ENCODE measurements at places on chromosomes 7 and 10.

DNA sequence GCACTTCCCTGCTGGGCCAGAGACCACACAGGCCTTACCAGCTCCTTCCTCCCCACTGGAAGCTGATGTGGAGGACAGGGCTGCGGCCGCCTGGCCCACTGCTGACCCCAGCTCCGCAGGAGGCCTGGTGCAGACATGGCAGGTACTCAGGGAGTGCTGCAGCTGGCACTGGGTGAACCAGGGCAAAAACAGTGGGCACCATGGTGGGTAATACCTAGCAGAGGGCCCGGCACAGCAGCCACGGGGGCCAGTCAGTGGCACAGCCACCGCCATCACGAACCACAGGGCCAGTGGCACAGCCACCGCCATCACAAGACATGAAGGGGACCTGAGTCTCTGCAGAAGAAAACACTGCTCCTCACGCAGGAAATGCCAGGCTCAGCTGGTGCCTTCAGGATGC is 152.6 kb upstream of the PPP2R2D start:
- DNase-seq, result no peak

GRCh38 chr7:15625466-15625865 is 61.0 kb downstream of the MEOX2 start:
- DNase-seq, result no peak

DNA sequence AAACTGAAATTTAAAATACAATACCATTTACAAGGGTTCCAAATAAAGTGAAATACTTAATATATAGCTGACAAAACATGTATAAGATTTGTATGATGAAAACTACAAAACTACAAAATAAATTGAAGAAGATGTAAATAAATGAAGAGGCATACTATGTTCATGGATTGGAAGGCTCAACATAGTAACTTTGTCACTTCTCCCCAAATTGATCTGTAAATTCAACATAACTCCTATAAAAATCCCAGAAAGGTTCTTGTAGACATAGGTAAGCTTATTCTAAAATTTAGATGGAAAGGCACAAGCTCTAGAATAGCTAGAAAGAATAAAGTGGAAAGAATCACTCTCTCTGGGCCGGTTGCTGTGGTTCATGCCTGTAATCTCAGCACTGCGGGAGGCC is 24.2 kb upstream of the NFKB2 start:
- DNase-seq, result no peak

GRCh38 chr7:69906283-69906995 is 308.2 kb downstream of the AUTS2 start:
- DNase-seq, result no peak

DNA sequence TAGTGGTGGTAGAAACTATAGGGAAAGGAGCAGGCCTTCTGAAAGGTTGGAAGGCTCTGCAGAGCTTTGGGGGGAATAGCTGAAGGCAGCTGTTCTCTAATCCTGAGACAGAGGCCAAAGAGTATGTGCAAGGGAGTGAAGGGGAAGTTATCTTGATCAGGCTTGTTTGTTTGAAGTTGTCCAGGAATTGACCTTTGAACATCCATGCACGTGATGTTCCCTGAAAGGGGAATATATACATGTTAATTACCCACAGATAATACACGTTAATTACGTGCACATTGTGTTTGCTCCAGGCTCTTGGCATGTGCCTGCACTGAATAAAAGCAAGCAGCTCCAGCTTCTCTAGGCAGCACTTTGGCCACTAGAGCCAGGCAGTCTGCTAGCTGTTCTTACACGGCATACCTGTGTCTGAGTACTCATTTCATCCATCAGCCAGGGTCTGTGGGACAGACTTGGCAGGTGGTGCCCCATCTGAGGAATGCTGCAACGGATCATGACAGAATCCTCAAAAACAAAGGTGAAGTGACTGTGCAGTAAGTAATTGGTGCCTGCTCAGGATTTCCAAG is 18.0 kb upstream of the STARD3NL start:
- no peak for DNase-seq

DNA sequence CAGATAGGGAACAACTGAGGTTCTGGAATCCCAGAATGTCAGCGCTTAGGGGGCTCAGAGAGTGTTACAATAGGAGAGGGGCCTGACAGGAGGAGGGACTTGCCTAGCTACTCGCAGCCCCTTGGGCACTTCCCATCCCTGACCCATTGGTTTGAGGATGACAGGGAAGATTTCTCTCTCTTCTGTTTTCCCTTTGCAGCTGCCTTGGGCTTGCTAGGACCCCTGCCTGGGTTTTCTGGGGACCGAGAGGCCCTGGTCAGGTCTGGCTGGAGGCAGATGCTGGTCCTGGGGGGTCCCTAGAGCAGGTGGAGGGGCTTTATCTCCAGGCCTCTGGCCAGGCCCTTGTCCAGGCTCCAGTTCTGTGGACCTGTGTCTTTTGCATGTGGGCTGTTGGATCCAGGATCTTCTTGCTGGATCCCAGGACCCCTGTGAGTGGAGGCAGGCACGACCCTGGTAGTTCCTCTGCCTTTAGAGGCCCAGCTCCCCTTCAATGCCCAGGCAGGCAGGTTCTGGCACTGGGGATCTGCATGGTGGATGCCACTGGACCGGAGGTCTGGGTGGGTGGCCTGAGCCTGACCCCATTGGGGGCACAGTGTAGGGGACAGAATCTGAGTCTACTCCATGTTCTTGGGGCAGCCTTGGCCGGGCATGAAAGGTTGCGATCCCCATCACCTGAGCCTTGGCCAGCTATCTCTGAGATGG is 26.9 kb downstream of the RAMP3 start:
- DNase-seq, result no peak

GRCh38 chr10:86413046-86413728 is 46.6 kb upstream of the GRID1 start:
- DNase-seq, result no peak

GRCh38 chr7:44072364-44073231 is 7.2 kb upstream of the PGAM2 start:
- peak; percentile 86 for DNase-seq

- no peak for DNase-seq
These were observed 170.3 kb downstream of the TCERG1L start for GRCh38 chr10:131141207-131141606.

- no peak for DNase-seq
These were observed 716 bp downstream of the SMARCD3 start for GRCh38 chr7:151247611-151248345.

DNA sequence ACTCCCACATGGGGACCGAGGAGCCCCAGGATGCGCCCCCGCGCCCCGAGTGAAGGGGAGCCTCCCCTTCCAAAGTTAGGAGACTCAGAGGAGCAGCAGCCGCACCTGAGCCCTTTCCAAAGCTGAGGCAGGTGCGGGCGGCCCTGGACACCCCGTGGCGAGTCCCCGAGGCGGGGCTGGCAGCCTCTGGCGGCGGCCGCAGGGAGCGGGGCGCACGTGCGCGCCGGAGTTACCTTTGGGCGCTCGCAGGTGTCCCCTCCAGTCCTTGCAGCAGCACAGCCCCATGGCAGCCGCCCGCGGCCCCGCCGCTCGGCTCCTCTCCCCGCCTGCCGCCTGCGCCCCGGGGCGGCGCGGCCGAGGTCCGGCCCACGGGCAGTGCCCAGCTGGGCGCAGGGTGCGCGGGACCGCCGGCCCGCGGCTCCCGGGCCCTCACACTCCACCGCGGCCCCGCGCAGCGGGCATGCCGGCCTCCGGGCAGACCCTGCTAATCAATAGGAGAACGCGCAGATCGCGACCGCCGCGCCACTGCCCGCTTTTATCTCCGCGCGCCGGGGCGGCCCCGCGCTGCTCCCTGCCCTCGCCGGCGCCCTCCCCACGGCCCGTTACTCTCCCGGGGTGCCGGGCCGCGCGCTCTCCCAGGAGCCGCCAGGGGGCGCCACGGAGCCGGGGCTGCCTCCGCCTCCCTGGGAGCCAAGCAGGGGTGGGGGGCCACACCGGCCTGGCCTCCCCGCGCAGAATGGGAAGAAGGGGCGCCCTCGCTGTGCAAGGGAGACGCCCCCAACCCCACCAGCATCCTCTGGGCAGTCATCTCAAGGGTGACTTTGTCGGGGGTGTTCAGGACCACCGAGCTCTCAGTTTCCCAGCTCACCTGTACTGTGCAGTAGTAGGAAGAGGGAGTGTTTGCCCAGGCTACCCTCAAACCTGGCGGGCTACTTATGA is 80.8 kb downstream of the ARHGAP22 start:
- no peak for DNase-seq

- DNase-seq, result peak; percentile 35
These were observed 82.7 kb downstream of the NOC3L start for GRCh38 chr10:94279835-94280709.

- DNase-seq, result peak; percentile 55
These were observed 5.5 kb downstream of the TACC2 start for GRCh38 chr10:121994429-121994941.

GRCh38 chr10:27328946-27329345 is 88.3 kb upstream of the ACBD5 start:
- DNase-seq, result no peak

DNA sequence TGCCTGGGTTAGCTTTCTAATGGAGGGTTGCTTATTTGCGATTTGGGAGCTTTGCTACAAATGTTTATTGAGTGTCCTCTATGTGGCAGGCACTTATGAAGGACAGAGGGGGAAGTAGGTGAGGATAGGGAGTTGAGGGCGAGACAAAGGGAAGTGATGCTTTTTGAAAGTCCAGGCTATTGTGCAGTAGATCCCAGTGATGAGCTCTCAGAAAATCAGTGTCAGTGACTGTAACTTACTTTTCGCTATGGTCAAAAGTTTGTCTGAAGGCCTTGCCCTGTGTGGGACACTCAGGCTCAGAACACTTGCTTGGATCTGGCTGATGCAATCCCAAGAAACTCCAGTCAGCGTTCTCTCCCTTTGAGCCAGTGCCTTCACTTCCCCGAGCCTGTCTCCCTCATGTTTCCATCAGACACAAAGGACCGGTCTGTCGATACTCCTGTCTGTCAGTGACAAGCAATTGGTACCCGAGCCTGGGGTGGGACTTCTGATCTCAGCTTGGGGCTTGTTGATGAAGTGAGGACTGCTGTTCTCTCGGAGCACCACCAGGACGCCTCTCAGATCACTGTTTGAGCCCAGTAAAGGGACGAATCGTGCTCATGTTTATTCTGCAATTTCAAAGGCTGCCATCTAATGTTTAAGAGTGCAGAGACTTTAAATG is 63.1 kb upstream of the SORCS3 start:
- no peak for DNase-seq

DNA sequence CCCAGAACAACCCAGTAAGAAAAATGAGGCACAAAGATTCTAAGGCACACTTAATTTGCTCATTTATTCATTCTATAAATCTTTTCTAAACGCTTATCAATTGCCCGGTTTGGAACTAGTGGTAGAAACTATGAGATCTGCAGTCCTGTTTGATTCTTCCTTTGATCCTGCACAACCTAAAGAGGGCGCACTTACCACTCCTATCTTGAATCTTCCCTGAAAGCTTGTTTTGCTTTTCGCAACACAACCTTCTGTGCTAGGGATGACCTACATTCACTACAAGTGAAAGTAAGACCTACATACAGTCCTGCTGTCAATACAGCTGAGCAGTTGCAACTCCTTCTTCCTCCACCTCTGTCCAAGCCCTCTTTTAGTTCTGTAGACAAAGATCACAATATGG is 12.6 kb upstream of the ARL4A start:
- DNase-seq, result peak; percentile 42

GRCh38 chr10:61779950-61780659 is 117.4 kb downstream of the CABCOCO1 start:
- DNase-seq, result peak; percentile 99

- no peak for DNase-seq
These were observed 252.2 kb upstream of the PLPP4 start for GRCh38 chr10:120204877-120205276.

GRCh38 chr7:117427258-117427701 is at the start of gene ASZ1:
Gene ASZ1 (minus strand): TSS chr7:117427493. CDS start chr7:117427460, 33 bp downstream.
- no peak for DNase-seq

DNA sequence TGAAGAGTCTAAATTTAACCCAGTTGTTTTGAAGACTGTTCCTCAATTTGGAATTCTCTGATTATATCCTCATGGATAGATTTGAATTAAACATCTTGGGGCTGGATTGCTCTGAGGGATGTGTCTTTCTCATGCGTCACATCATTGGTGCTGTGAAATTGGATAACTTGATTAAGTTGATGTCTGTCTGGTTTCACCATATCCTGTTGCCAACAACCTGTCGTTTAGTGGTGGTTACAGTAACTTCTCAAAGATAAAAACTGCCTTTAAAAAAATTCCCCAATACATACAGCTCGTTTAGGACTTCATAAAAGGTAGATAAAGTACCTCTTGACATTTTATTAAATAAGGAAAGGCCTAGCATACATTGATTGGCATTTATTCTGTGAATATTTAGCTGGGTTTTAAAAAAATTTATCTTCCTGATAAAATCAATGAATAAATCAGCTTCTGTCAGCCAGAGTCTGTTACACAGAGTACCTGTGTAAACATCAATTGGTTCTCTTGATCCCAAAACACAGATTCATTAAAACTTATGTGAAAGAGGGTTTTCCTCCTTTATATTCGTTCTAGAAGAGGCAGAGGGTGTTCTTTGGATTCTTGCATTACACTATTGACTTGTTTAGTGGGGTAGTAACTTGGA is 10.5 kb downstream of the CRCP start:
- DNase-seq, result no peak

DNA sequence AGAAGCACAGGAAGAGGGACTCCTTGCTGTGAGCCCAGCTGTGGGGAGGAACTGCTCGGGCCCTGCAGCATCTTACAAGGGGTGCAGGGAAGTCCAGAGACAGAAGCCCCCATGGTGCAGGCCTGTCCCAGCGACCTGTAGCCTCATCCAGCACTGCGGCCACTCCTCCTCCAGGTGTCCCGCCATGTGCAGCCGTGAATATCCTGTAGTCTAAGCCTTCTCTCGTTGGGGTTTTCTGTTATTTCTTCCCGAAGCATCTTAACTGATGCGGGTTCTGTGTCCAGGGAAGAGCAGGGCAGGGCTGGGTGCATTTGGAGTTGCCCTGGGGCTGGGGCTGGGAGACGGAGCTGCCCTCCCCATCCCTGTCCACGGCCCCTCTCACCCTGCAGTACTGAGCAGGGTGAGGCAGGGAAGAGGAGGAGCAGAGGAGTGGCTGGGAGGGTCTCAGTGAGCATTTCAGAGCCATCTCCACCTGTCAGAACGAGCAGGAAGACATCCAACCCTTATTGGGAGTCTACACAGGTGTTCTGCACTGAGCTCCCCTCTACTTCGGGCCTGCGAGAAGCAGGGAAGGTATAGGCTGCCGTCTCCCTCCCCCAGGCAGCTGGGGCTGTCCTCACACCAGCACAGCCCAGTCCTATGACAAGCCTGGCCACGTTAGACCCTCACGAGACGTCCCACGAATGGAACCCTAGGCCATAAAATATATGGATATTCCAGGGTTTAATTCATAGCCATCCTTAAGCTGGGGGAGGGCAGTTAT is 494.5 kb downstream of the DNAJB6 start:
- DNase-seq, result no peak
